Stimulated activated CD8-positive, alpha-beta memory T cell treated with anti-CD3 and anti-CD28 coated beads, Interleukin-4, amount 100 ng/mL, for 48 hours (primary cell): ENCODE measurements at places on chromosomes 3 and 15.

- no peak for DNase-seq
Observed at GRCh38 chr3:69723389-69723788, 15.9 kb upstream of the MITF start.

GRCh38 chr15:96046620-96047240 lies 283.8 kb upstream of the NR2F2 start:
- DNase-seq = no peak

DNA sequence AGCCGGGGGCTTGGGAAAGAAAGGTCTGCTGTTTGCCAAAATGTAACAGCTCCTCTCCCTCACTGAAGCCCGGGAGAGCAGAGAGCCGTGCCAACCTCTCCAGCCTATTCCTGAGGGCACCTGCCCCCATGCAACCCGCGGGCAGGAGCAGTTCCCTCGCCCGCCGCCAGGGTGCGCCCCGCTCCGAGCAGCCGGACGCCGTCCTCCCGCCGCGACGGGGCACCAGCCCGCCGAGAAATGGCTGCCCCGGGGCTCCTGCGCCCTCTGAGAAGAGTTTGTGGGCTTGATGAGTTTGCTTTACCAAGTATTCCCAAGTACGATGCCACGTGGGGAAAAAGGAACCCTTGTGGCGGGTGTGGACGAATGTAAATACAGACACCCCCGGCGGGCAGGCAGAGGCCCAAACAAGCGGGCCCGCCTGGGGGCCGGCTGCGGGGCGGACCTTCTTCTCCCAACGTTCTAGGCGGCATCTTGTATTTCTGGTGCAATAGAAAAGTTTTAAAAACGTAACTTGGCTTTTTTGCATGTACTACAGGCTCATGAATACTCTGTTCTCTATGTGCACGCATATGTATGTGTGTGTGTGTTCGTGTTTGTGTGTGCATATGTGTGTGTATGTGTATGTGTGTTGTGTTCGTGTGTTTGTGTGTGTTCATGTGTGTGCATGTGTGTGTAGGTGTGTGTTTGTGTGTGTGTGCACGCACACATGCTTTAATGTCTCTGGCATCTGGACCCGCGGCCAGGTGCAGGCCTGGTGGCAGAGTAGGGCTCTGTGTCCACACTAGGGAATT lies 162.9 kb downstream of the CHSY1 start:
- peak; percentile 92 for DNase-seq

- no peak for DNase-seq
Observed at GRCh38 chr3:188641076-188641475, 487.1 kb downstream of the LPP start.

DNA sequence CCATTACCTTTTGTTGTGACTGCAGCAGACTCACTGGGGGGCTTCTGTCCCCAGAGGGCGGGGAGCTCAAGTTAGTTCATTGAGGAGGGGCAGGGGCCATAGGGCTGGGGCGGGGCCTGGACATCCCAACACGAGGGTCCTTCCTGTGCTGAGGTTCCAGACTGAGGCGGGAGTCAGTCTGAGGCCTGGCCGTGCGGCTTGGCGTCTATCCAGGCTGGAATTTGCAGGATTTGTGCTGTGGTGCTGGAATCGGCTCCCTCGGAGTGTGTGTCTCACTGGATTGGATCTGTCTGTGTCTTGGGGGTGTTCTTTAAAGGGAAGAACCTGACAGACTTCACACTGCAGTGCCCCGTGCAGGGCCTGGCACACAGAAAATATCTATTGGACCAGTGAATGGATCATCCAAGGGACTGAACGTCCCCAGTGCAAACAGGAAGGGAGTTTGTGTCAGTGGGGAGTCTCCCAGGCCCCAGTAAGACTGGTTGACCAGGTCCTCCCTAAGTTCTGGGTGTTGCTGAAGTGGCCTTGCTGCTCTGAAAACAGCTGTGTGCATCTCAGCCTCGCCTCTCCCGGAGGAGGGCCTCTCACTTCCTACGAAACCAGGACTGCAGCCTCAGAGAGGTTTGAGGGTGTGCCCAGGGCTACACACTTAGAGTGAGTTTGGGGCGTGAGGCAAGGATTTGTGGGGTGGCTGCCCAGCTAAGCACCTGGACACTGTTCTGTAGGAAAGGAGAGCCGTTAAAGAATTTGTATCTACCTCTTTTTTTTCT lies 26.1 kb downstream of the GOLGA6L2 start:
- no peak for DNase-seq

DNA sequence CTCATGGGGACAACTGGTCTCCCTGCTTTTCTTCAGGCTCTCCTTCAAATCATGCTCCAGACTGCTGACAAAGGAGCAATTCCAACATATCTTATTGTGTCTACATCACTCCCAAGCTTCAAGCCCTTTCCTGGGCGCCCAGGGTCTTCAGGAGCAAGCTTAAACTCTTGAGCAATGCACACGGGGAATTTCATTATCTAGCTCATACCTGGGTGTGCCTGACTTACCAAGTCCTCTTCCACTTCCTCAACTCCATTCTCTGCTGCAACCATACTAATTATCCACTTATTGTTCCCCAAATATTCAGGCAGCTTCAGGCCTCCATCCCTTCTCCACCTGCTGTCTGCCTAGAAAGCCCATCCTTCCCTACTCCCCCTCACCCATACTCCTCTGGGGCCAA lies 50.6 kb downstream of the B3GNT5 start:
- DNase-seq = no peak

GRCh38 chr3:61278713-61279112 lies 27.5 kb upstream of the FHIT start:
- no peak for DNase-seq

DNA sequence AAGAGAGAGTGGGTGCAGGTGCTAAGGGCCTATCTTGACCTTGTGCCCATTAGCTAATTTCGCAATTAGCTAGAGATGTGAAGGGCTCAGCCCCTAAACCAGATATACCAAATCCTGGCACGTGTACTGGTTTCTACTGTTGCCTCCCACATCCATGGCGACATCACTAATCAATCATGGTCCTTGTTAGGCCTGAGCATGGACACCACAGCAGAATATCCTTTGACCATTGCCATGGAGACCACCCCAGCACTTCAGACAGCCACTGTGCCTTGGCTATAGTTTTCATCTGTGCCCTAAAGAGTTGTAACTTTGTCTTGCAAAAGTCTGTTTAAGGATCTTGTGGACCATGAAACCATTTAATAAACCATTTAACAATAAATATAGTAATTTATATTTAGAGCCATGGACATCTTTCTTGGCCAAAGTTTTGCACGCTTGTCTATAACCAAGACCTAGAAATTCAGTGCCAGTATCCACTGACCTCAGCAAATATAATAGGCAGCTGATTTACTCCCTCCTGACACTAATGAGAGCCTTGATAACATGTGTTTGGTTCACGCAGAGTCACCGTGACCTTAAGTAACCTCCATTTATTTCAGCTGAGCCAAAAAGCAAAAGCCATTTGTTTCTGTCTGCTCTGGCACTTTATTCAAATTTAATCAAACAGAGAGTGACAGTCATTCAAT lies 43.4 kb downstream of the COLQ start:
- DNase-seq = no peak

DNA sequence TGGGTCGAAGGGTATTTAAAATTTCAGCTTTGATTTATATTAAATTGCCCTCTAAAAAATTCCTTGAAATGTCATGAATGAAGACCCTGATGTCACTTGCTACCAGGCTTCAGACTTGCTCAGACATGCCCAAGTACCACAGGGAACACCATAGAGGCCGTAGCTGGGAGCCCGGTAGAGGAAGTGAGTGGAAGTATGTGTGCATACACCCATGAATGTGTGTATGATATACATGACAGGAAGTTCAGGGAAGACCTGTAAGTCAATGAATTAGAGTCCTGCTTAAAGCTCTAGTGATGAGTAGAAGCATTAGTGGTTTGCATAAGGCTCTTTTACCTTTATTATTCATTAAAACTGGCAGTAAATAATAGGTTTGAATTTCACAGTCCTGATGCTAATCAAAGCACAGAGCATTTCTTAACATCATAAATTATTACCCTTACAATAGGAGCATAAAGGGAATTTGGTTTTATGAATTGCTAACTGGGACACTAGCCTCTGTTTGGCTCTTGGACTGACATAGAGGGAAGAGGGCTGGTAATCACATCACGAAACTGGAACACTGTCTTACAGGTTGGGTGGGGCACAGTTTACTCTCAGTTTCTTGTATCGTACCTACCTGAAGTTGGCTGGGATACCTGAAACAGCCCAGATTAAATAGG lies 144.4 kb downstream of the CHST2 start:
- DNase-seq = no peak

DNA sequence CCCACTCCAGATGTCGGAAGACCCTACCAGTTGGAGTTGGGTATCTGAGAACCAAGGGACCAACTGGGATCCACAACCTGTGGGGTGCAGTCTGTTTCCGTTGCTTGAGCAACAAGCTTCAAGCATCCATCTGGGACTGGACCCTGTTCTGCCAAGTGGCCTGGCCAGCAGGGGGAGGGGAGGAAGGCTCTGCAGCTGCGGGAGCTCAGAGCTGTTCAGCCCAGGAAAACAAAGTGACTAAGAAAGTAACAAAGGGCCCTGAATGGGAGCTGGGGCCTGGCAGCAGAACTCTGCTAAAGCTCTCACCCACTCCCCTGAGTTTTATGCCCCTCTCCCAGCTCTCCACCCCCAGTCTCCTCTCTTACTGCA lies 2.7 kb downstream of the TYRO3 start:
- no peak for DNase-seq

GRCh38 chr15:29470794-29471193 lies 201.2 kb upstream of the NSMCE3 start:
- DNase-seq = no peak

DNA sequence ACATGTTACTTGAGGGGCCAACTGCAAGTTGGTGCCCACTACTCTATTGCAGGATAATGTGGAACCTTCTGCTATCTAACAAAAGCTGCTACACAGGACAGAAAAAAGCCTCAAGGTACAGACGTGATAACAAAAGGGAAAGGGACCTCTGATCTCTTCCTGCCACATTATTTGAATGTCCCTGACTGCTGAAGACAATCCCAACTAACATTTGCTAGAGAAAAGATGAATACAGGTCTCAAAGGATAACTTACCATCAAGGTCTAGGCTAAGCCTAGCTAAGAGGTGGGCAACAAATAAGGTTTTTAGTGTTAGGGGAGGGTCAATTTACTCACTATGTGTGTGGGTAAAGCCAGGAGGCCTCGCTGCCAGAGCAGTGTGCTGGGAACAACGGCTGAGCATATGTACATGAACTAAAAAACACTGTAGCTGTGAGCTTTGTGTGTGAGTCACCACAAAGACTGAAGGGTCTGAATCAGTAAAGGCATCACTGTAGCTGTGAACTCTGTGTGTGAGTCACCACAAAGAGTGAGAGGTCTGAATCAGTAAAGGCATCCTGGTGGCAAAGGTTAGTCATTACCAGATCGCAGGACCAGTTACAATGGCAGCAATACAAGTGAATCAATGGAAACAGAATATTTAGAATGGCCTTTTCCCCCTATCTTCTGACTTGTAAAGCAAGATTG lies 111.7 kb downstream of the LMLN start:
- DNase-seq = peak; percentile 59

- no peak for DNase-seq
Observed at GRCh38 chr3:57006179-57006657, 54.2 kb upstream of the SPATA12 start.

GRCh38 chr3:98623572-98624280 lies 30.3 kb upstream of the CPOX start:
- no peak for DNase-seq

- DNase-seq = no peak
Observed at GRCh38 chr3:145673838-145674237, 487.1 kb downstream of the PLOD2 start.

DNA sequence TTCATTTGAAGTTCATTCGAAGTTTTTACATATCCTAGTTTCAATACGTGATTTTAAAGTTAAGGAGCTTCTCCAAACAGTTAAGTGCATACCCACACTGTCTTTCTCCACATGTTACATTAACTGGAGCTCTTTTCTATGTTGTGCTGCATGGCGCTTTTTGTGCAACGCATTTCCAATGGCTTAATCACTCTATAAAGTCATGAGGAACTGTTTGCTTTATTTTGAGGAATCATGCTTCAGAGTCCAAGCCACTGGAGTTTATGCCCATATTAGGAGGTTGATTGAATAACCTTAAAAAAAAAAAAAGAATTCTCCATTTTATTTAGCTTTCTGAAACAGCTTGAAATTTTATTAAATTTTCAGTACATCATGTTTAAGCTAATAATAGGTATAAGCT lies 109.4 kb upstream of the MBNL1 start:
- DNase-seq = no peak

DNA sequence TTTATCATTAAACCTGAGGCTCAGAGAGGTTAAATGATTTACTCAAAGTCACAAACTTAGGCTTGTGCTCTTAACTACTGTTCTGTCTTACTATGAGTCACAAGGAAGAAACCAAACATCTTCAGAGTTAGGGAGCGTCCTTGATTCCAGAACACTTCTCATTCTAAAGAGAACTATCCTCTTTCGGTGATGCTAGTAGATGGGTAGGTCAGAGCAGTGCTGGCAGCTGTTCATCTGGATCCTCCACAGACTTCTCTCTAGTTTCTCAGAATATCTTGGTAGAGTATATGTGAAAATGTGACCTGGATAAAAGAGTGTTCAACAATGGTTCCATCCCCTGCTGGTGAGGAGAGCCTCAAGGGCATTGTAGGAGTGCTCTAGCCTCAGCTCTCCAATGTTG lies 3.3 kb downstream of the ARL6IP5 start:
- DNase-seq = no peak

GRCh38 chr15:70907784-70908471 lies 15.3 kb downstream of the LRRC49 start:
- DNase-seq = no peak

- DNase-seq = no peak
Observed at GRCh38 chr3:178010306-178010705, 525.9 kb upstream of the KCNMB2 start.

- DNase-seq = no peak
Observed at GRCh38 chr3:104911376-104911775, 455.3 kb upstream of the ALCAM start.

DNA sequence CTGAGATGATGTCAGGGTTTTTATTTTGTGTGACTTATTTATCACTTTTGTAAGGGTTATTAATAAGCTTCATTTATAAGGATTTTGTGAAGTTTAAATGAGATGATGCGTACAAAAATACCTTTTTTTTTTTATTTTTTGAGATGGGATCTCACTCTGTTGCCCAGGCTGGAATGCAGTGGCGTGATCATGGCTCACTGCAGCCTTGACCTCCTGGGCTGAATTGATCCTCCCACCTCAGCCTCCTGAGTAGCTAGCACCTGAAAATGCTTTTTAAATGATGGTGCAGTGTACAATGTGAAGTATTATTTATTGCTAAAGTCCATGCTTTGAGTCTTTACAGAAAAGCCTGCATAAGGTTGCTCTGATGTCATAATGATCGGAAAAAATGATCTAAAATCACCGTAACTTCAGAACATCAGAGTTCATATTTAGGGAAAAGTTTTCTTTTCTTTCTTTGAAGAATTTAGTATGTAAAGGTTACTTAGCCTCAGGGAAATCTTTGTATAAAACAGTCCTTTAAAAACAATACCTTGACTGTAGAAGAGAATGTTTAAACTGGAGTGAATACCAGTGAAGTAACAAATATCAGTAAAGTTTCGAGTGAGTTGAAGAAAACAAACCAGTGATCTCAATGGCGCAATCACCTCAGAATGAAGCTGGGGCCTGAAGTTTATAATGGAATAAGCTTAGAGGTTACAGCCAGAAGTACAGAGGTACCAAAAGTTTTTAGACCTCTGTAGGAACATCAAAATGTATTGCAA lies 29.7 kb downstream of the TCF12 start:
- no peak for DNase-seq
